Activated CD4-positive, alpha-beta T cell treated with anti-CD3 and anti-CD28 coated beads, Interleukin-2, amount 50 U/mL, for 1 hour (primary cell): ENCODE measurements at places on chromosomes 2 and 18.

DNA sequence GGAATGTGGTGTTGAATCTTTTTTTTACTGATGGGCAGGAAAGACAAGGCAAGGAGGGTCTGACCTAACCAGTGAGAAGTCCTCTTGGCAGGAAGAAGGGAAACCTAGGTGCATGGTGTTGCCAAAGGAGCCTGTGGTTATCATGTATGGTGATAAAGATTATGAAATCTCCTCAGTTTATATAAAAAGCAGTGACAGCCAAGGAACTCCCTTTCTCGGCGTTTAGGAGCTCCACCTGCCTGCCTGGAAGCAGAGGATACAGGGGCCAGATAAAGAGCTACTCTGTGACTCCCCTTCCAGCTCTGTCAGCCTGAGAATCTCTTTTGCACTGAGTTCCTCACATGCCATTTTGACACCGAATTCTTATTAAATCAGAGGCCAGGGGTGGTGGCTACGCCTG lies 26.1 kb downstream of the COLEC12 start:
- DNase-seq = no peak

GRCh38 chr2:151996243-151997003 lies 102.4 kb downstream of the CACNB4 start:
- DNase-seq = no peak

GRCh38 chr18:49999128-49999527 lies 185.8 kb upstream of the ACAA2 start:
- DNase-seq = no peak

DNA sequence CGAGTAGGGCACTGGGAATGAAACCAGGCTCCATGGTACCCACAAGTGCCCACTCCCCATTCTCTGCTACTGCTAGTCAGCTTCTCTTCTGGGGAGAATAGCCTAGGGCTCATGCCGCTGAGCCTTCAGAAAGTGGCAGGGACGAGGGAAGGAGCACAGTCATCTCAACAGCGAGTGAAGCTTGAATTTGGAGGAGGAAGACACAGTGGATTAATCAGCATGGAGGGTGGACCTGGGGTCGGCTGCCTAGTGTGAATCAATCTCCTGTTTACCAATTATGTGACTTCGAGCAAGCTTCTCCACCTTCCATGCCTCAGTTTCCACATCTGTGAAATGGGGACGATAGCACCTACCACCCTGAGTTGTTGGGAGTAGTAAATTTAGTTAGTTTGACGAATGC lies 157.0 kb downstream of the SEPTIN10 start:
- no peak for DNase-seq

- DNase-seq = no peak
Measured at GRCh38 chr2:192292478-192292877, 97.7 kb upstream of the TMEFF2 start.

GRCh38 chr18:7958897-7959146 lies 391.7 kb downstream of the PTPRM start:
- no peak for DNase-seq

- DNase-seq = no peak
Measured at GRCh38 chr2:15645720-15646385, 54.2 kb downstream of the DDX1 start.

- DNase-seq = no peak
Measured at GRCh38 chr2:227164763-227165291, 403 bp downstream of the COL4A3 start.

DNA sequence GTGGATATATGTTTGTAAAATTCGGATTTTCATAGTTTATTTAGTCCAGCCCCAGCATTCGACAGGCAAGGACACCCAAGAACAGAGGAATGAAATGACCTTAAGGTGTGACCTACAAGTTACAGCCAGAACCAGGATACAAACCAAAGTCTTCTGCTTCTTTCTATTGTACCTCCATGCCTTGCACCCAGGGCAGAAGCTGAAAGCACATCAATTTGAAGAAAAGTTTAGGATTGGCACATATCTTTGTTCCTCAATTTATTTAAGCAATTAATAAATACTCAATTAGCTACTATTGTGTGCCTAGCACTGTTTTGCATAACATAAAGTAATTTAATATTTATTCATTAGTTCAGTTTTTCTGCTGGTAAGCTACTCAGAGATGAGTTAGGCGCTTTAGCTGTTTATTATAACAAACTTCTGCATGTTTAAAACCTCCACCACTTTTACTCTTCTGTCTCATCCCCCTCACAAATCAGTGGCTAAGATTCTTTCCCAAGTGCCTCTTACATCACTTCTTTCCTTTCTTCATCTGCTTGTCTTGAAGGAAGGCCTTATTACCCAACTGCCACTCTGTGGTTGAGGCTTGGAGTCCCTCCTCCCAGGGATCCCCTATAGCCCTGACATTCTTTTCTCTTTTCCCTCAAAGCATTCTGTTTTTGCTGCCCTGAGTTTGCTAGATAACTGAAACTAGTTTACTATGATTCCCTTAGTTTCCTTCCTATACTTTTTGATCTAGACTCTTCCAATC lies 37.1 kb upstream of the DARS1 start:
- DNase-seq = no peak

- peak; percentile 74 for DNase-seq
Measured at GRCh38 chr2:61426267-61426897, 44.5 kb downstream of the USP34 start.

DNA sequence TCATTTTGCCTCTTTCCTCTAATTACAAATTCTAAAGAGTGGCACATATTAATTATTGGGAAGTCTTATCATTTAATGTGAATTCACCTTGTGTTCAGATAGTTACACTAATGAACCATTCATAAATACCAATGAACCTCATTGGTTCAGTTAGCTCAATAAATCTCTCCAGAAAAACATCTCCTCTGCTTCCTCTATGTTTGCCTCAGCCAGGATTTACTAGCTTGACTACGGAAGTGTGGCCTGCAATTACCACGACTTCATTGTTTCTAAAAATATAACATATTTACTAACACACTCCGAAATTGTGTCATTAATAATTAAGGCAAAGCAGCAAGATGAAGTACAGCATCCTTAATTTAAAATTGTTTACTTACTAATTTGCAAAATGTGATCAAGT lies 103.3 kb downstream of the PLA2R1 start:
- no peak for DNase-seq

DNA sequence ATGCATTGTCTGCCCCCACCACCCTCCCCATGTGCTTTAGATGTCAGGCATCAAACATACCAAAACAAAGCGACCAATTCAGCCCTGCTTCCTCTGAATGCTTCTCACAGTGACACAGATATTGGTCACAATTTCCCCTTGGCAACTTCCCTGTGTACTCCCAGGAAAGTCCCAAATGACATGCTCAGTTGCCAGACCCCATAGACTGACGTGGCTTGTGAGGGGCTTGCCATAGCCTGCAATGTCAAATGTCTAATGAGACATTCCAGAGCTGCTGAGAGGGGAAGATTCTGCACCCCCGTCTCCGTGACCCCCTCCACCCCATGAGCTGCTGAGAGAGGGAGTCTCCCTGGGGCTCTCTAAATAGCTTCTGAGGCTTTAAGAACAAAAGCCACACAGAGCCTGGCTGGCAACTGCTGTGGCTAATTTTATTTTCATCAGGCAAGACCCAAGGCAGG lies 47.3 kb downstream of the RFTN2 start:
- no peak for DNase-seq

DNA sequence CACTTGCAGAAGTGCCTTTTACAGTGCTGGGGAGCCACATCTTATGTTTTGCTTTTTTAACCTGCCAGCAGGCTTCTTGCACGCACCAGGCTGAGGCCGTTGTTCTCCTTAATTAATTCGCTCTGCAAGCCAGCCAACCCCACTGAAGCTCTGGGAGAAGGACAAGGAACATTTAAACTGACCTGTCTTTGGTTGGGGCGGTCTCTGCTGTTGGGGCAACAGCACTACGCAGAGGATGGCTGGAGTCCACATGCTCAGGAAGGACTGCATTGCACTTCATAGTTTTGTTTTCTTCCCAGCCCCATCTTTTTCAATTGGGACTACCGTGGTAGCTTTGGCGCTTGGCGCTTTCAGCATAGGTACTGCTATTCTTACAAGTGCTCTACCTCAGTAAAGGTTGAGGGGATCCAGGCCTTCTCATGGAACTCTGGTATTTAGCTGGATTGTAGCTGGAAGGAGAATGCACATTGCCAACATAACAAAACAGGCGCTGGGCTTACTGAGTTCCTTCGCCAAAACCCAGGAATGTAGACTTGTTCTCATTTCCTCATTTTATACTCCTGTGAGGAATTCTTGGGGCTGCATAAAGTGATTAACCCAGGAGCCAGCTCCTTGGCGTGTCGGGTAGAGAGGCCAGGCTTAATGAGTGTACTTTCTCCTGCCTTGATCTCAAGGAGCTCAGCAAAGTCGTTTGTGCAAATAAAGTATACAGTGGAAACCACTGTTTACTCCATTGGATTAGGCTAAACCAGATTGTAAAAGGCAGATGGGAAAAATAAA lies 146.2 kb downstream of the PRKCE start:
- no peak for DNase-seq

- DNase-seq = no peak
Measured at GRCh38 chr2:195117011-195117410, 540.0 kb upstream of the SLC39A10 start.

GRCh38 chr2:17303521-17303920 lies 214.7 kb downstream of the RAD51AP2 start:
- no peak for DNase-seq

DNA sequence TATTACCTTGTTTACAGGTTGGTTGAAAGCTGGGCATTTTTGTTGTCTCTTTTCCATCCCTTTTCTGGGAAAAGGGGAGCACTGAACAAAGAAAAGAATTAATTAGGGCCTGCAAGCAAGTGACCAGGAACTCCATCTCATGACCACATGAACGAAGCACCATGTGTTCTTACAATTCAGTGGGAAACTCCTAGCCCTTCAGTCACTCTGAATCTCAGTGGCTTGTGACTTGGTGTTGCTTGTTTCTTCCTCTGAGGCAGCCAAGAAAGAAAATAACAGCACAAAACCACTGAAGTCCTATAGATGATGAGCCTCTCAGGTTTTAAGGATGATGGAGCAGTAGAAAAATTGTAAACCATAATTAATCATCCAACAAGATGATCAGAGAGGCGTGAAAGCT lies 129.1 kb upstream of the CAB39 start:
- DNase-seq = no peak

GRCh38 chr2:207883002-207883780 lies 113.5 kb upstream of the FZD5 start:
- DNase-seq = no peak

GRCh38 chr2:133415210-133415876 lies 152.9 kb downstream of the NCKAP5 start:
- no peak for DNase-seq

DNA sequence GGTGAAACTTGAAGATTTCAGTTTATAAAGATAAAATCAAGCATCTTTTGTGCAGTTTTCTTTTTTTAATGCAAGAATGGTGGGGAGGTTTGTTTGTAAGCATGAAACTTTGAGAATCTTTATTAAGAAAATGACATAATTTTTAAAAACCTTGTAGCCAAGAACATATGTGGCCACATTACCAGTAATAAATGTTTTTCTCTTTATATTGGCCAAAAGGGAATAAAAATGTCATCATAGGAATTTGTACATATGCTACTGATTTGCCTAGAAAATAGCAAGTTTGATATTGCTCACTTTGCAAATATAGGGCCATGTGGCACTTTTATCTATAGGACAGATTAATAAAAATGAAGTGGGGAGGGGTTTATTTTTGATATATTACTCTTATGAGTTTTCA lies 25.6 kb downstream of the METTL21A start:
- DNase-seq = no peak

DNA sequence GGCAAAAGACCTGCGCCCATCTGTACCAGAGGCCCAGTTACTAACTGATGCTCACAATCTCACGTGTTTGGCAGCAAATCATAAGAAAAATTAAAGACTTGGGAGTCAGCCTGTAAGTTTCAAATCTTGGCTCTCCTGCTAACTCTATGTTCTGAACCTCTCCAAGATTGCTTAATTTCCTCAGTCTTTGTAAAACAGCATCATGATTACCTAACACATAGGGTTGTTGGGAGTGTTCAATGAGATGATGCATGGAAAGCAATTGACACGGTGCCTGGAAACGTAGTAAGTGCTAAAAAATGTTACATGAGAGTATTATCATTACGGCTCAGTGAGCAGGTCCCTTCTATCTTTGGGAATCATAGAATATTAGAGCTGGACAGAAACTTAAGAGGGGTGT lies 497.6 kb upstream of the TCF4 start:
- DNase-seq = no peak

- DNase-seq = no peak
Measured at GRCh38 chr18:58113337-58113736, 69.3 kb downstream of the NEDD4L start.

GRCh38 chr2:85312404-85312803 lies 15.4 kb downstream of the TGOLN2 start:
- no peak for DNase-seq

GRCh38 chr2:177602611-177603164 lies 210.1 kb downstream of the AGPS start:
- no peak for DNase-seq

GRCh38 chr2:201901786-201902185 lies 95.4 kb downstream of the CDK15 start:
- DNase-seq = no peak

DNA sequence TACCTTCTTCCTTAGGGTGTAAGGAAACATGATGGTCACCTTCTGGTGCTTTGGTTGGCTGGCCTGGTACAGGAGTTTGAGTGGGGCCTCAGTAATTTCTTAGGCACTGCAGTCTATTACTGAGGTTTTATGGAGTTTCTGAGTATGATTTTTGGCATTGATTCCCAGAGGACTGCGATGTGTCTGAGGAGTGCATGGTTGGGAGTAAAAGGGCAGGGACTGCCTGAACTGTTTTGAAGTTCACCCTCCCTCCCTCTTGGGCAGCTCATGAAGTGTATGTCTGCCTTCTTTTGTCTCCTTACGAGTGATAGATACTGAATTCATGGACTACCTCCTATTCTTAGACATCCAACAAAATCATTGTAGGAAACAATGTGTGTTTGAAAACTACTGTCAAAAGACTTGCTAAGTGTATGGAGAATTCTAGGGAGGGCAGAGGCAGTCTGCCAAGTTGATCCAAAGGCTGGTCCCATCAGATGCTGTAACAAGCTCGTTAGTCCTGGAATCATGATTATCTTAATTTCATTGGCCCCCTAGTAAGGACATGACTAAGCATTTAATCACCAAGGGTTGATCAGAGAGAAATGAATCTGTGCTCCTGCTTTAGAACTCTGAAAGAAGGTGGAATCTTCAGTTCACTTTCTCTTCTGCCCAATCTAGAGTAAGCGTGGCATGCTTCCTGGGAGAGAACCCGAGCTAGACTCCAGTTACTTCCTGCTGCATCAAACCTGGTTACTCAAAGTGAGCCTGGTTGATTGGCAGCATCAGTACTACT lies 26.5 kb downstream of the LYPD6B start:
- no peak for DNase-seq

DNA sequence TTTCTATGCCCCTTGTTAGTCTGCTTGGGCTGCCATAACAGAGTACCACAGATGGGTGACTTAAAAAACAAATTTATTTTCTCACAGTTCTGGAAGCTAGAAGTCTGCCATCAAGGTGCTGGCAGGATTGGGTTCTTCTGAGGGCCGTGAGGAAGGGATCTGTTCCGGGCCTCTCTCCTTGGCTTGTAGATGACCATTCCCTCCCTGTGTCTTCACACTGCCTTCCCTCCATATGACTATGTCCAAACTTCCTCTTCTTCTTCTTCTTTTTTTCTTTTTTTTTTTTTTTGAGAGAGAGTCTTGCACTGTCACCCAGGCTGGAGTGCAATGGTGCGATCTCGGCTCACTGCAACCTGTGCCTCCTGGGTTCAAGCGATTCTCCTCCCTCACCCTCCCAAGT lies 13.1 kb upstream of the CCNYL1 start:
- no peak for DNase-seq
